Central memory CD4-positive, alpha-beta T cell (primary cell): ENCODE measurements at places on chromosomes 4 and X.

GRCh38 chr4:499567-499966 is 557 bp downstream of the PIGG start:
- DNase-seq: no peak

- DNase-seq: no peak
Measured at GRCh38 chr4:165867961-165868360, 5.1 kb upstream of the TLL1 start.

DNA sequence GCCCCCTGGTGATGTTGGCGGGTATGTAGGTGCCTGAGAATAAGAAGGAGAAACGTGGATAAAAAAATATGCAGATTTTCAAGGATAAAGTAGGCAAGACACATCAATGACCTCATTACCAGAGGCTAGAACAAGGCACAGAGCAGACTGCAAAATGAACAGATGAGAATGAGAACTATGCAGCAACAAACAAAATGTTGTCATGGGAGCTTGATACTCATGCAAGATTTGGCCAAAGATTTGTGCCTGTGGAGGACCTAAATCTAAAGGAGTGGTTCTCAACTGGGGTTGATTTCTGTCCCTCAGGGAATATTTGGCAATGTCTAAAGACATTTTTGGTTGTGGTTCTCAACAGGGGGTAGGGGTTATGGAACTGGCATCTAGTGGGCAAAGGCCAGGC is 177.3 kb downstream of the FRMPD4 start:
- DNase-seq: no peak

GRCh38 chrX:3598046-3598605 is 115.3 kb downstream of the PRKX start:
- no peak for DNase-seq

DNA sequence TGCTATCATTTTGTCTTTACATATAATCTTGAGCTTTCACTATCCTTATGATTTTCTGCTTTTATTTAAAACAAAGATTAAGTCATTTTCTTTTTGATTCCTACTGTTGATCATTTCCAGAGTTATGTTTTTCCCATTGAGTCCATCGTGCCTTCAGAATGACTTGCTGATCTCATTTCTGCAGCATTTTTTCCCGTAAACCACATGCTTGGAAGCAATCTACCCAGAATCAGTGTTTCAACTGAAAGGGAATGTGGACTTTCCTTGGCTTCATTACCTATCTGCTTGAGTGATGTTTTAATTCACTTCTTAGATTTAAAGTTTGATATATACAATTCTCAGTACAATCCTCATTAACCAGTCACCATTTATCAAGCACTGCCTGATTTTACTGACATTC is 192.4 kb upstream of the FSTL5 start:
- no peak for DNase-seq
